NCI-H1694 treated with DMSO at 0.1 percent for 48 hours (cell line): ENCODE measurements at places on chromosomes 13 and 19.

- no peak for DNase-seq
These were observed 545 bp upstream of the ISYNA1 start for GRCh38 chr19:18438331-18439024.

DNA sequence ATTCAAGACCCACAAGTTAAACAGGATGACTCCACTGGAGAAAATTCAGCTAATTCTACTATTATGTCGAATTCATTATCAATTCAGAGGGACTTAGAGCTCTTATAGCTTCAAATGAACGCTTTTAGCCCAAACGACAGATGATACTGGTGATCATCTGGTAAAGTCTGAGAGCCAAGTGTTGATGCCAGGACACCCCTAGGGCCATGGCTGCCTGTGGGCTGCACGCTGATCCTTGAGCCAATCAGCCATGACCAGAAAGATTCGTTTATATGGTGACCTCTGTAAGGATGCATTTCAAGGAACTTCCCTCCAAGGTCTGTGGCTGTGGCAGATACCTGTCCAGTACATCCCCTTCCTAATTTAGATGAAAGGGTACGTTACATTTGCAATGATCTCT, 10.9 kb downstream of the MEDAG start:
- no peak for DNase-seq

DNA sequence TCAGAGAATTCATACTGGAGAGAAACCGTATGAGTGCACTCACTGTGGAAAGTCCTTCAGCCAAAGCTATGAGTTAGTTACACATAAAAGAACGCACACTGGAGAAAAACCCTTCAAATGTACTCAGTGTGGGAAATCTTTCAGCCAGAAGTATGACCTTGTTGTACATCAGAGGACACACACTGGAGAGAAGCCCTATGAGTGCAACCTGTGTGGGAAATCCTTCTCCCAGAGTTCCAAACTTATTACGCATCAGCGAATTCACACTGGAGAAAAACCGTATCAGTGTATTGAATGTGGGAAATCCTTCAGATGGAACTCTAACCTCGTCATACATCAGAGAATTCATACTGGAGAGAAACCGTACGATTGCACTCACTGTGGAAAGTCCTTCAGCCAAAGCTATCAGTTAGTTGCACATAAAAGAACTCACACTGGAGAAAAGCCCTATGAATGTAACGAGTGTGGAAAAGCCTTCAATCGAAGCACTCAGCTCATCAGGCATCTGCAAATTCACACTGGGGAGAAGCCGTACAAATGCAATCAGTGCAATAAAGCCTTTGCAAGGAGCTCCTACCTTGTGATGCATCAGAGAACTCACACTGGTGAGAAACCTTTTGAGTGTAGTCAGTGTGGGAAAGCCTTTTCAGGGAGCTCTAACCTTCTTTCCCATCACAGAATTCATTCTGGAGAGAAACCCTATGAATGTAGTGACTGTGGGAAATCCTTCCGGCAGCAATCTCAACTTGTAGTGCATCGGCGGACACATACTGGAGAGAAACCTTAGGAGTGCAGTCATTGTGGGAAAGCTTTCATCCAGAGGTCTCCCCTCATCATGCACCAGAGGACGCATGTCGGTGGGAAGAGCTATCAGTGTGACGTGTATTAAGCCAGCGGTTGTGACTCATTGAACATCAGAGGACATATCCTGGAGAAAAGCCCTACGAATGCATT, 16.5 kb upstream of the ZNF8 start:
- no peak for DNase-seq

DNA sequence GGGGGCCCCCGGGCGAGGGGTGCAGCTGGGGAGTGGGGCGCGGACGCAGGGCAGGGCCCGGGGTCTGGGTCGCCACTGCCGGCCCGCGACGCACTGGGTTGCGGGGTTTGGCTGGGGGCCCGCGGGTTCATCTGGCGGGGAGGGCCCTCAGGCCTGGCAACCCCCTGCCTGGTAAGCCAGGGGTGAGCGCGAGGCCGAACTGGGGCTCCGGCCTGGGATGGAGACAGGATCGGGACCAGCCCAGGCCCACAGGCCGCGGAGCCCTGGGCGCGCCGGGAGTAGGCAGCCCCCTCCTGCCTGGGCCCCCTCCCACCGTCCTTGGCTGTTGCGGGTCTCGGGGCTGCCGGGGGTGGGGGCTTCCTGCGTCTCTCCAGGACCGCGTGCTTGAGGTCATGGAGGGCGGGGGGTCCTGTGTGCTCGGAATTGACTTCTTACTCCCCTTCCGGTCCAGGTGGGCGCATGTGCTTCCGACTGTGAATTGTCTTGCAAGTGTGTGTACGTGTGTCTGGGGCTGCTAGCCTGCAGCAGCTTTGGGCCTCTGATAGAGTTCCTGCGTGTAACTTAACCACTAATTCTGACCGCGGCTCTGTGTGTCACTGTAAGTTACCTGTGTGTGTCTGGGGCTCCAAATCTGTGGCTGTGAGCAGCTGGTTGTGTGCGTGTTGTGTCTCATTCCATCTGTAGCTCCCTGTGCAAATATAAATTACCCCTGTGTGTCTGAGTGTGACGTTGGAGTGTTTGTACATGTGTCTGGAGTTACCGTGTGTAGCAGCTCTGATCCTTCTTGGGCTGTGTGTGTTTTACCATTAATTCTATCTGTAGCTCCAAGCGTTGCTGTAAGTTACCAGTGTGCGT, 751 bp downstream of the GRAMD1A start:
- peak; percentile 44 for DNase-seq

DNA sequence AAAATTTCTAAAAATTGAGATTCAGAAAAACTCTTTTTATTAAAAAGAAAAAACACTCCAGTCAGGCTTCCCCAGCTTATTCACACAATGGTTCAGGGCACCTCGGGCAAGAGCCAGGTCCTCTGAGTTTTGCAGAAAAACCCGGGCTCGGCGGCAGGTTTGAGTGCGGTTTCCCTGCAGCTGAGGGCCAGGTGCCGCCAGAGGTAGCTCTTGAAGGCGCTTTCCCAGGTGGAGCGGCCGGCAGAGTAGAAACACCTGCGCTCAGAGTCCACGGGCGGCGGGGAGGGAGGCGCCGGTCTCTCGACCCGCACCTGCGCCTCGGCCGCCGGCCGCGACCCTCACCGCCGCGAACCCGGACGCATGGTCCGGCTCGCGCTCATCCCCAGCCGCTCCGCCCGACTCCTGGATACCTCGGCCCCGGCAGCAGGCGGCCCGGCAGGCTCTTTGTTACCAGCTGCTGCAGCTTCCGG, 444 bp downstream of the PROSER1 start:
- DNase-seq = no peak

- no peak for DNase-seq
These were observed 585.2 kb downstream of the PCDH9 start for GRCh38 chr13:66644855-66645460.

DNA sequence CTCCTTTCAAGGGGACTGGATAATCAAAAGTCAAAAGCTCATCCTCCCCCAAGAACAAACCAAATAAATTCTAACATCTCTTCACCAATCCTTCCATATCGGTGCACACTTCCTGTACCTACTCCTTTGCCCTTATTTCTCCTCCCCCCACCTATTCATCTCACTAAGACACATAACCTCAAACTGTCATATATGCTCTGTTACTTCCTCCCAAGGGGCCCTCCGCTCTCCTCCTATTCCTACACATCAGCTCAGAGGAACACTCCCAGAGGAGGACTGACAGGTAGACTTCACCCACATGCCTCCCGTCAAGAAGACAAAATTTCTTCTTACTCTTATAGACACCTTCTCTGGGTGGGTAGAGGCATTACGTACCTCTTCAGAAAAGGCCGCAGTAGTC, 48.1 kb downstream of the ZNF93 start:
- DNase-seq = no peak

- DNase-seq = no peak
These were observed 32.0 kb downstream of the LTBP4 start for GRCh38 chr19:40633207-40633606.

DNA sequence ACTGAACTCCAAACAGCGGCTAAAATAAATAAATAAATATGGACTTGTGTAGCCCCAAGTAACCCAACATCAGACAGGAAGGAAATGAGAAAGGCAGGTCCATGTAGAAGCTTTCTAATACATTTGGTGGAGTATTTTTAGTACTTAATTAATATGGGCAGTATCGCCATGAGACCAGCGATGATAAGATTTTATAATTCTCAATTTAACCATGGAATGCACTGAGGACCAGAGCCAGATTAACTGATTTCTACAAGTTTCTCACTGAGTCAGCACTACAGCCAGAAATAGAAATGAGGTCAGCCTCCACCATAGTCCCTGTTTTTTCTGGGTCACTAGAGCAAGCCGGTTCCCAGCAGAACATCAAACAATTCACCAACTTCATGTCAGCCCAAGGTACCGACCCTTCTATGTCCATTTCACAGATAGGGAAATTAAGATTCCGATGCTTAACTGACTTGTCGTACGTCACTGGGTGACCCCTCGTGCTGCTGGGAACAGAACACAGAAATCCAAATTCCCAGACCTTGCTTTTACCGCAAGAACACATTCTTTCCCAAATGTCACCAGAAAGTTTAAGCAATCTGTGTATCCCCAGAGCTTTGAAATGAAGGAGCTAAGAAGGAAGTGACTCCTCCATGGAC, 90.4 kb downstream of the COL4A1 start:
- no peak for DNase-seq

DNA sequence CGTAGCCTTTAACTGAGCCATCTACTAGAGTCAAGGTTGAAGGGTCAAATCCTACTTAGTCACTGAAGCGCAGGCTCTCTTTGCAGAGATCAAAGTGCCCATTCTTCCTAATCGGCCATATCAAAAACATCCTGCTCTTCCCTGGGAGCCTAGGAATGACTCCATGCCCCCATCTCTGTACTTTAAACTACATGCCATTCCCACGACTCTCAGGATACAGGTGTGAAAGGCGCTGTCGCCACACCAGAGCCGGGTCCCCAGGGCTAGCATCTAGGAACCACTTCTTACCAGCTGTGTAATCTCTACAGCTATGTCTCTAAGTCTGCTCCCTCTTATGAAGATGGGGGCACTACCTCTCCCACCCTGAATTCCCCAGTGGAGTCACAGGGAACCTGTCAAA, 22.3 kb downstream of the IRS2 start:
- no peak for DNase-seq

DNA sequence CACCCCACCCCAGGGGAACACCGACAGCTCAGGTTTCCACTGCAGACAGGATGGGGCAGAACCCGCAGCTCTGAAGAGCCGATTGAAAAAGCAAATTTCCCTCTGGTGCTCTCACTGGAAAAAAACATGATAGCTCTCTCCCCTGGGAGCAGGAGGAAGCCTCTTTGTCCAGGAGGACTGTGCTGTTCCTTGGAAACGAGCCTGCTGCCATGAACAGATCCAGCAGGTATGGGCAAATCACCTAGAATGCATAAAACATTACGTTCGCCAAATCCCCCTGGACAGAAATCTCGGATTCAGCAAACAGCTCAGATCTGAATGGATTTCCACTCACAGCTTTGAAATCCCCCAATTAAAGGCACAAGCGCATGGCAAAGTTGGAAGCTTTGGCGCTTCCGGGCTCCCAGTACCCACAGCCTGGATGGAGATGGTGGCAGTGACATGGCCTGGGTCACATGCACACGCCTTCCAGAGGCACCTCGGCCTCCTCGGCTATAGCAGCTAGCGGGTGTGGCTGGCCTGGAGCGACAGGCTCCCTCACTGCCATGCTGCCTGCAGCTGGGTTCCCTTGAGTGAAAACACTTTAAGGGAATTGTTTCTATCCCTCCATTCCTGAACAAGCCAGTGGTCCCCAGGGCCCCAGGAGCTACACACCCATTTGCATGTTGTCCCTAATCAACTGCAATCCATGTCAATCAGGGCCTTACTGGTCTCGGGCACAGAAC, 59.1 kb downstream of the CEBPG start:
- DNase-seq = no peak

- DNase-seq = no peak
These were observed 12.6 kb upstream of the SMG9 start for GRCh38 chr19:43767316-43767715.
